Brain microvascular endothelial cell (primary cell): ENCODE measurements at places on chromosomes 7 and 10.

- peak; percentile 54 for DNase-seq
These were observed 37.3 kb downstream of the INPP5A start for GRCh38 chr10:132574783-132575319.

DNA sequence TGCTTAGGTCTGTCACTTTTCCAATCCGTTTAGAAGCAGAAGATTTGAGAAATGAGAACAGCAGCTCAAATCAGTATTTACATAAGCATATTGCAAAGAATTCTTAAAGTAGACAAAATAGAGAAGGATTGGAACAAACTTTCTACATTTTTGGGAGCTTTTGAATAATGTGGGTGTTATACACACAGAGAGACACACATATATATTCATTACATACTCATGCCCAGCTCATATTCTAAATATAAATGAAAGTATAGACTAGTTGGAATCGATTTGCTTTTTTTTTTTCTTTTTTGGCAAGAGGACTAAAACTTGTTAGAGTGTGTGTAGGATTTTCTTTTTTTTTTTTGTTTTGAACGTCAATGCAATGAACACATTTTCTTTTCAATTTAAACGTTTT lies 538.9 kb downstream of the AUTS2 start:
- no peak for DNase-seq

- peak; percentile 81 for DNase-seq
These were observed 33.1 kb upstream of the EGFR start for GRCh38 chr7:54985426-54986330.

DNA sequence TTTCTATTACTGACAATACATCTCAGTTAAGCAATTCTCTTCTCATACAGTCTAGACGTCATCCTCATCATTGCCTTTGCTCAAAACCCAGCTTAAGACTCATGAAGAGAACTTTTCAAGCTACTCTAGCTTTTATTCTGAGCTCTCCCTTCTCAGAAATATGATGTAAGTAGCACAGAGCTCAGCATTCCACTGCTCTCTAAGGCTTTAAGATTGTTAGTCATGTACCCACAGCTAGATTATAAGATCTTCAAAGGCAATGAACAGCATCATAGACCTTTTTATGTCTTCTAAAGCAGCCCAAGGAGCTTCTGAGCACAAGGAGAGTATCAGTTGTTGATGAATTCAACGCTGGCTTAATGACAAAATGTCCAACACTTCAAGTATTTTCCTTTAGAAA lies 119.3 kb downstream of the NRP1 start:
- DNase-seq, result peak; percentile 66

DNA sequence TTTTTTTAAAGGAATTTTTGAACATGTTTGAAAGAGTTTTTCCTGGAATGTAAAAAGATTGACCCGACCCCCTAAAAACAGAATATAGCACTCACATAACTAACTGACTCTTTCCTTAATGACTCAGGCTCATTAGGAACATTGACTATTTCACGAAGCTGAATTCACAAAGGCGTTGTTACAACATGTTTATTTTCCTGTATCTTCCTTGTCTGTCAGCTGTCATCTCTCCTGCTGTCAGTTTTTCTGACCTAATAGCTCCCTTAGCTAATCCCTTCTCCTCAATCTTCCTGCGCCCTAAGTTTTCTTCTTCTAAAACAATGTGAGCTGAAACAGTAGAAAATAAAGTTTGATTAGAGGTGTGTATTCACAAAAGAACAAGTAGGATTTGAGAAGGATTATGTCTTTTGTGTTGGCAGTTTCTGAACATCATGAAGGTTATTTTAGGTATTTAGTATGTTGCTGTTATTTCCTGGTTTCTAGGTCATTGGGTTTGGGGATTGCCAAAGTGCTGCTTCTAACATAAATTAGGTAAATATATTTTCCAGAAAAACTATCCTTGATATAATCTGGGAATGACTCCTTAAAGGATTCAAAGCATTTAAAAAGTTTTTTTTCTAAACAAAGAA lies 4.6 kb upstream of the MDFIC start:
- no peak for DNase-seq

GRCh38 chr10:69712342-69712741 lies 82.3 kb downstream of the FAM241B start:
- DNase-seq, result no peak

DNA sequence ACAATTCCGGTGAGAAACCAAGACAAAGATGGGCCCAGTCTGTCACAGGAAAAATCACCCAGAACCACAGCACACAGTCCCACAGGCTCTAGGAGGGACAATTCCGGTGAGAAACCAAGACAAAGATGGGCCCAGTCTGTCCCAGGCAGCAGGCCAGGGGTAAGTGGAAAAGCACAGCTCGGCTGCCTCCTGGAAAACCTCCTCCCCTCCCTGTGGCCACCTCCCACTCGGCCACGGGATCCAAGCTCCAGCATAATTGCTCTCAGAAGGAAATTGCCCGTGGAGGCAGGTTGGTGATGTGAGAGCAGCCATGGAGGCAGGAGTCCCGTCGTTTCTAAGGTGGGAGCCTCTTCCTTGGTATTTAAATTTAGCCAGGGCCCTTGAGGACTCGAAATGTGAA lies 95.7 kb downstream of the PLXNA4 start:
- no peak for DNase-seq

- peak; percentile 29 for DNase-seq
These were observed at the start of gene PCLO for GRCh38 chr7:83162402-83163256. TSS of gene PCLO (minus strand) at chr7:83162884. CDS start at chr7:83162592, 292 bp downstream.

DNA sequence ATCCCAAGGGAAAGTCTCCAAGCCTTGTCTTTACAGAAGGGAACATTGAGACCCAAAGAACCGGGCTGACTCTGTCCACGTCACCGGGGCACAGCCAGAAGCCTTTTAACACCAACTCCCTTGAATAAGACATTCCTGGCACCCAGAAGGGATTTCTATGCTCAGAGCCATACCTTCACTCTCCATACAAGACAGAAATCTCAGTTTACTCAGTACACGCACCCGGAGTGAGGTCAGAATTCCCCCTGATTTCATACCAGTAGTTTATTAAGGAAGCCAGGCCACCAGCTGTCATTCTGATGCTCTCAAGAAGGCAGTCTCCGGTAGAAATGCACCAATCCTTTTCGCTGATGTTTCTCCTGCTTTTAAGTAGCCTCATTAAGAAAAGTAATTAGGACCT lies 134.2 kb upstream of the KCNMA1 start:
- DNase-seq, result no peak

GRCh38 chr10:22853906-22854447 lies 73.9 kb upstream of the ARMC3 start:
- peak; percentile 20 for DNase-seq

- DNase-seq, result no peak
These were observed 972.5 kb downstream of the CNTNAP2 start for GRCh38 chr7:147089051-147089461.

DNA sequence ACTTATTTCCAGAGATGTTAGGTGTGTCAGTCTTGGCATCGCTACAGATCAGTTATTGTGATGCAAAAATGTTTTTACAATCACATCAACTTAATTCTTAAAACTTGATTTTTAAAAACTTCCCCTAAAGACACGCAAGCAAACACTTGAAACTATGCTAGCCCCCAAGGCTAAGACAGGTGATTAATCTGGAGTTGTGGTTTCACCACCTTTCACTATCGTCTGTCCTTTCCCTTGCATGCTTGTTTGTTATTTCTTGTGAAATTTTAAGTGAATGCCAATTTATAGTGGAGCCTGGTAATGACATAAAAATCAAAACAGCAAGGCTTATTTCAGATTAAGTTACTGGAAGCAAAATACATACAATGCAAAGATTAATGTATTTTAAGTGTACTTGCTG lies 70.4 kb downstream of the SLC35B4 start:
- no peak for DNase-seq

DNA sequence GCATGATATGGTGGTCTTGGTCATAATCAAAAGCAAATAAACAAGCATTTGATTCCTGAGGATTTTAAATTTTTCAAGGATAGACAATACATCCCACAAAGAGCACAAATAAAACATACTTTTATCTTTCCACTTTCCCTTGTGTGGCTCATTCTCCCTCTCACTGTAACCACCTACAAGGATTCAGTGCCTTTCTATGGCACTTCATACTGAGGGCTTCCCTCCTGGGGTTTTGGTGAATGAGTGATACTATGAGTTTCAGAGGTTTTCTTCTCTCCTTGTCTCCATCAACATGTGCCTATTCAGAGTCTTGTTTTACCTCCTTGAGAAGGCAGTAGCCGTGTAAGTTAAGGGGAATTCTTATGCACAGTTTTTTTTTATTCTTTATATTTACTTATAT lies 296.0 kb upstream of the TEX47 start:
- DNase-seq, result no peak

- peak; percentile 73 for DNase-seq
These were observed 43.6 kb upstream of the KLF6 start for GRCh38 chr10:3828404-3829155.

DNA sequence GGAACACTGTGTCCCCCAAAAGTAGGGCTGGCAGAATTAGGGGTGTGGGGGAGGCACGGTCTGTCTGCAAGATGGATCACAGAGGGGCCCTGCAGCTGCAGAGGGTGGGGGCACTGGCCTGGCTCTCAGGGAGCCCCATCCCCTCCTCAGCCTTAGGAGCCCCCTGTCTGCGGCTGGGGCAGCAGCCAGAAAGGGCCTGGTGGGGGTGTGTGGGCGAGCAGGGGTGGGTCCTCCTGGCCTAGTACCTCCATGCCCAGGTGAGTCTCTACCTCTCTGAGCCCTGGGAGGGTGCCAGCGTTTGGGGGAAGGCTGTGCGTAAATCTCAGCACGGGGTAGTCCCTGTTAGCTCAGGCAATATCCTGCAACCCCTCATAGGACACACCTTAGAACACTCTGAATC lies 280.5 kb upstream of the PPP2R2D start:
- DNase-seq, result no peak
